ENCODE measurements at places on chromosomes 12 and 14.

- DNase-seq: no peak
Measured at GRCh38 chr14:69101331-69101826, 51.5 kb downstream of the DCAF5 start.

- DNase-seq: no peak
Measured at GRCh38 chr12:91455321-91455720, 272.7 kb upstream of the DCN start.

DNA sequence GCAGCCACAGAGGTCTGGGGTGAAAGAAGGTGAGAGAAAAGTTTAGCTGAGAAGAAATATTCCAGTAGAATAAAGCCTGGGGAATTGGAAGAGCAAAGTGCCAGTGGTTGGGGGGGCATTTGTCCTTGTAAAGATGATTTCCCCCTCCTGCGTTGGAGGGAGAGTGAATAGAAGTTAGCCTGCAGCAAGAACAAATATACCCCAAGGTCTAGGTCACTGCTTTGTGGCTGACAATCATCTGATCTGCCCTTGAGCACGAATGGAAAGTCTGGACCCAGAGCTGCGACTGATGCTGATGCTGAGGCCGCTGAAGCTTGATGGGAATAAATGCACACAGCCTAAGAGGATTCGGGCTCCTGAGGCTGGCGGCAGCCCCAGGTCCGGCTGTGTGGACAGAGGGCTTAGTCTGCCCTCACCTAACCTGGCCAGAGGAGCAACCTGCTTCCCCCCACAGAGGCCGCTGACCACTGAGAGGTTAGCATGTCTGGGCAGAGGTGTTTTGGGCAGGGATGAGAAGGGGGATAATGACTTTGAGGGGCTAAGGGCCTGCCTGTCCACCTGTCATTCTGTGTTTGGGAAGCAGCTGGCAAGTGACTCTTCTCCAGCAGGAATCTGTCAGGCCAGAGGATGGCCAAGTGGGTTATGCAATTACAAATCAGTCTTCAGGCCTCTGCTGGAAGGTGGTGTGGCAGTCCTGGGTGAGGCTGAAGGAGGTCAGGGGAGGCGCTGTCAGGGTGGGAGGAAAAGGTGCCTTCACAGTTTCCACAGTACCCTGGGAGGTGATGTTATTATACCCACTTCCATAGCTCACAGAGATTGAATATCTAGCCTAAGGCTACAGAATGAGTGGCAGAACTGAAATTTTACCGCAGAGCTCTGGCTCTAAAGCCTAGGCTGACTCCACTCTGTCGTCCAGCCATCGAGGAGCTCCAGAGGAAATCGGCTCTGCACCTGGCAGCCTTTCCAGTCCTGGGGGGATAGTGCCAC is 11.7 kb downstream of the TUBA1C start:
- DNase-seq: no peak

DNA sequence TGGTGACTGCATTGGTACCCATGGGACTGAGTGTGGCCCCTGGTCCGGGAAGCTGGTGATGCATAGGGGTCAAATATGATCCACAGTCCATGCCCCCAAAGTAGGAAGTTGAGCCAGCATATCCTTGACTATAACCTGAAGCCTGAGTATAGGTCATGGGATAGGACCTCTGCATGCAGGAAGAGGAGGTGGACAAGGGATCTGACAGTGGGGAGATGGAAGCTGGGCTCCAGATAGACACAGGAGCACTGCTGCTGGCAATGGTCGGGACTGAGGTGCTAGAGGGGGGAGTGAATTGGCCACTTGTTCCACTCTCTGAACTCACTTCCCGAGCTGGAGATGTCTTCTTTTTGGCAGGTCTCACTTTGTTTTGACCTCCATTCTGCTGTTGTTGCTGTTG is 8.4 kb downstream of the OTX2 start:
- no peak for DNase-seq

GRCh38 chr12:117564881-117565280 is 203.5 kb upstream of the NOS1 start:
- DNase-seq: no peak

GRCh38 chr12:106081606-106082005 is 57.1 kb downstream of the NUAK1 start:
- DNase-seq: no peak

GRCh38 chr14:94584591-94585280 is 3.5 kb downstream of the SERPINA5 start:
- no peak for DNase-seq

DNA sequence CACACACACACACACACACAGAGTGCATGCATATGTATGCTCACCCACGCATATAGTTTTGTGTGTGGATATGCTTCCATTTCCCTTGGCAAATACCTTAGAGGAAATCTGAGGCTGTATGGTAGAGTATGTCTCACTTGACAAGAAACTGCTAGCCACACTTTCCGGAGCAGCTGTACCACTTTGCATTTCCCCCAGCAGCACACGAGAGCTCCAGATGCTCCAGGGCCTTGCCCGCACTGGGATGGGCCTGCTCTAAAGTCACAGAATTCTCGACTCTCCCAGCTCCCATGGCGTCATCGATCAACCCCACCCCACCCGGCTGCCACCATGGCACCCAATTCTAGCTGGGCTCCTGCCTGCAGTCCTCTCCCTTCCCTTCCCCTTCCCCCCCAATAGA is 21.9 kb downstream of the CLMN start:
- DNase-seq: no peak

- DNase-seq: no peak
Measured at GRCh38 chr12:54502485-54502884, 4.9 kb downstream of the NCKAP1L start.

- DNase-seq: no peak
Measured at GRCh38 chr12:18479256-18479655, 217.9 kb downstream of the PIK3C2G start.

- DNase-seq: peak; percentile 4
Measured at GRCh38 chr12:94208622-94208966, 60.2 kb downstream of the PLXNC1 start.

DNA sequence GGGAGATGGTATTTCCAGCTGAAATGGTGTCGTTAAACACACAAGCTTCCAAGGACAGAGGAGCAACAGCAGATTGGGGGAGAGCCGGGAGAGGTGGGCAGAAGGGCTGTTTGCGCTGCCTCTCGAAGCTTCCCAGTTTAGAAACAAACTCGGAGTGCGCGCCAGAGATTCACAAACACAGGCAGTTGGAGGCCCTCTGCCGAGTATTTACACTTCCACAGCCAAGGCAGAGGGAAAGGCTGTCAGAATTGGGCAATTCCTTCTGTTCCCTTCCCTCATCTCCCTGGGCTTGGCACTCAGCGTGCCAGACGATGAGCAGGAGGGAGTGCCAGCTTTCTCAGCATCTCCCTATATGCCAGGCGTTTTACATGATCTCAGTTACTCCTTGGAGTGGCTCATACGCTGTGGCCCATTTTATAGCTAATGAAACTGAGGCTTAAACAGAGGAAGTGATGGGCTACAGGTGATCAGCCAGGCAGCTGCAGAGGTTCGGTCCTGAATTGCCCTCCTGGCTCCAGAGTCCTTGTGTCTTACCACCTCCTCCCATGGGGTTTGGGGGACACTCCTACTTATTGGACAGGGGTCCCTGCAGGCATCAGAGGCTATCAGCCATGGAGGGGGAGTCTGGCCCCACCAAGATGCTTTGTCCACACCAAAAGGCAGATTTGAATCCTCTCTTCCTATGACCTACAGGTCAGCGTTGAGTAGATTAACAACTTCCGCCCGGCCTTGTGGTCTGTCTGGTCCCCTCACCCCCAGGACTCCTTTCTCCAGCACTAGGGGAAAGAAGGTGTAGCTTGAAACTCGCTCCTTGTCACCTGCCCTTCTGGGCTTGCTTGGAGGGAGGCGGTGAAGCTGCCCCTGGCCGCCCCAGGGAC is 3.1 kb downstream of the FAM222A start:
- no peak for DNase-seq

GRCh38 chr12:94149119-94149780 is 873 bp downstream of the PLXNC1 start:
- DNase-seq: no peak

- DNase-seq: no peak
Measured at GRCh38 chr12:128693115-128693514, 130.6 kb downstream of the SLC15A4 start.

DNA sequence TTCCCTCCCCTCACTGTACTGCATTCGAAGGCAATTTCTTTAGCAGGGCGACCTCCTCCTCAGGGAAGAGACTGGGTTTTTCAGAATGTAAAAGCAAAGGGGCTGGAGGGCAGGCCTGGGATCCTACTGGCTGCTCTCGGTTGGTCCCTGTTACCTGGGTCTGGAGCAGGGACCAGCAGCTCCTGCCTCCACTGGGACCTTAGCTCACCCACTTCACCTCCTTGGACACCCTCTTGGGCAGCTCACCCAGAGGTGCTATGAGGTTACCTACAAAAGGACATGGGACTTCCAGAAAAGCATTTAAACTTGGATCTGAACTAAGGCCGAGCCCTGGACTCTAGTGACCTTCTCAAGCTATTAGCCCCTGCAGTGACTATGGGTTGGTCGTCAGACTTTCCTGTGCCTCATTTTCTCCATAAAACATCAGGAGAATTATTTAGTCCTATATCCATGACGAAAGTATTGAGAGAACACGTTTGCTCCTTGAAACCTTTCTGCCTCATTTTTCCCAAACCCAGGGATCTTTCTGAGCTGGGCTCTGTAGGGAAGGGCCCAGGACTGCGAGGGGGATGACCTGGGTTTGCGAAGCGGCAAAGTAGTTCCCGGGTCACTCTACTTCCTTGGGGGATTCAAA is 65.0 kb downstream of the FBXL14 start:
- DNase-seq: no peak

DNA sequence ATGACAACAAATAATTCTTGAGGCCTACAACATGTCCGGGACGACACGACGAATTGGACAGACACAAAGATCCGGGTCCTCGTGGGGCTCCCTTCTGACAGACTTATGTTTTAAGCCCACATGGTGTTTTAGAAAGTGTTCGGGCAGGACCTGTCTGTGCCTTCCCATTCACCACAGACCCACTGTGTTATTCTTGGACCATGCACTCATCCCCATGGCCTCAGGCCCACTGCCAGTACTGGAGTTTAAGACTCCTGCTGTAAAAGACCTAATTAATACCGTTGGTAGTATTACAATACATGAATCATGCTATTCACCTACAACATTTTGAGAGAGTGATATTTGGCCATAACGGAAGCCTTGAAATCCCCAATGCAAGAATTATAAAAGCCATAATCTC is 20.0 kb downstream of the SLC15A4 start:
- DNase-seq: no peak

GRCh38 chr14:24885410-24885913 is 164.5 kb downstream of the STXBP6 start:
- DNase-seq: no peak

DNA sequence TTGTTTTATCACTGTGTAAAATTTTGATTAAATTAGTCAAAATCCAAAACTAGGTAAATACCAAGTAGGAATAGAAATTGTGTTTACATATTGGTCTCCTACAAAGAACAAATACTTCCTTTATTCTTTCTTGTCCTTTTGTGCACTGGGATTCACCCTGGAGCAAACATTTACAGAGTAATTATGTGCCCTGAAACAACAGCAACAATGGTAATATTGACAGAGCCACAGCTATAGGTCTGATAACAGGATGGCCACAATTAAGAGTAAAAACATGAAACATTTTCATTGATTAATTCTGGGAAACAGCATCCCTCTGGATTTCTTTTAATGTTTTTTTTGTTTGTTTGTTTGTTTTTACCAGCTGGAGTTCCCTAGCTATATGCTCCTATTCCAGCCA is 61.2 kb downstream of the SLC38A6 start:
- DNase-seq: no peak

- no peak for DNase-seq
Measured at GRCh38 chr14:83697099-83697498, 1832.8 kb upstream of the FLRT2 start.

DNA sequence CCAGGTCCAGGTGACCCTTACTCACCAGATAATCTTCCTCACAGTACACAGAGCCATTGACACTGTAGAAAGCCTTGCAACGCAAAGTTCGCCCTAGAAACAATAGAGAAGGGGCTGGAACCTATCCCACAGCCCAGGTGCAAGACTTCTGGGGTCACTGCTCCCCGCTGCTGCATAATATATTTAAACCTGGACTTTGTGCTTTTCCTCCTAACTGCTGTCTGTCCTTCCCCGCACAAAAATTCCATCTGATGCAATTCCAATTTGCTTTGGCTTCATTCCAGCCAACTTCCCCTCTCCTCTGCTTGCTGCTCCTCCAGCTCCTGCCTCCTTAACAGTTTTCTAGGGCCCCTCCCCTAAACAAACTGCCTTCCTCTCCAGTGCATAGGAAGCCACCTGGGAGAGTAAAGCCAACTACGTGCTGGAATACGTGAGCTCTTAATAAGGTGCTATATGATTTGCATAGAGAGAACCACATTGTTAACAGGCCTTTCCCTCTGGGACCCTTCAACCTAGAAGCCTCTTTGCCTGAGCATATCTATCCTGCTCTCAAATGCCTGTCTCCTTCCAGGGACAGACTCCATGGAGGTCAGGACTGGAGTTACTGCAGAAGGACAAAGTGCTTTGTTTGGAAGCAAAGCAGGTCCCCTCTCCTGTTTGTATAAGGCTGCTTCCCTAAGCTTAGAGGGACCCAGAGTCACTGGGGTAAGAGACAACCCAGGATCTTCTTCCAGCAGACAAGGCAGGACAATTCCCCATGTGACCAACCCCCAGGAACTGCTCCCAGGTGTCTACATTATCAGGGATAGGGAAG is 5.5 kb downstream of the AJUBA start:
- DNase-seq: no peak

DNA sequence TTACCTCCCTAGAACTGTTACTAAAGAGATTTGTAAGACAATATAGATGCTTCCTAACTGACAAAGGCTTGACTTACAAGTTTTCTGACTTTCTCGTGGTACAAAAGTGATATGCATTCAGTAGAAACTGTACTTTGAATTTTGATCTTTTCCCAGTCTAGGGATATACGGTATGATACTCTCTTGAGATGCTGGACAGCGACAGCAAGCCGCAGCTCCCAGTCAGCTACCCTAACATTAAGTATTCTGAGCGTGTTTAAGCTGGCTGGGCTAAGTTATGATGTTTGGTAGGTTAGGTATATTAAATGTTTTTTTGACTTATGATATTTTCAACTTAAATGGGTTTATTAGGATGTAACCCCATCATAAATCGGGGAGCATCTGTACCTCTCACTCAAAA is 55.2 kb upstream of the CDKL1 start:
- no peak for DNase-seq

DNA sequence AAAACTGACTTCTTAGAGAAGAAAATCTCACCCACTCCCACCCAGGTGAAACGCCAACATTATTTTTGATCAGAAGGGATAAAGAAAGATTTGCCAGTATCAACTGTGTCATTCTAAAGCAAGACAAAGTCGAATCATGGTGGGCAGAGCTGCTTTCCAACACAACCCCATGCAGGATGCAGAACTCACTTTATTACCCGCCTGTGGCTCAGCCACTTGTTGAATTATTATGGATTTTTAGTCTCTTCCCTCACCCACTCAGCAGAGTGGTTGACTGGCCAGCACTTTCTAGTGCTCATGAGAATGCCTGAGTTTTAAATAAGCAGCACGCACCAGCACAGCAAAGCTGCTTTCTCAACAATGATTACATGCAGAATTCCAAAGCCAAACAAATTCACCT is 32.1 kb downstream of the CRACR2A start:
- no peak for DNase-seq

Data from activated T-cell treated with anti-CD3 and anti-CD28 coated beads for 4 hours (primary cell).